Tibial nerve (tissue), 4 donors: ENCODE measurements at places on chromosomes 13 and 19. TPM values are rescaled to one million over a fixed set of nuclear protein-coding genes. Genes with fewer than 3 reads are reported as not detected.

DNA sequence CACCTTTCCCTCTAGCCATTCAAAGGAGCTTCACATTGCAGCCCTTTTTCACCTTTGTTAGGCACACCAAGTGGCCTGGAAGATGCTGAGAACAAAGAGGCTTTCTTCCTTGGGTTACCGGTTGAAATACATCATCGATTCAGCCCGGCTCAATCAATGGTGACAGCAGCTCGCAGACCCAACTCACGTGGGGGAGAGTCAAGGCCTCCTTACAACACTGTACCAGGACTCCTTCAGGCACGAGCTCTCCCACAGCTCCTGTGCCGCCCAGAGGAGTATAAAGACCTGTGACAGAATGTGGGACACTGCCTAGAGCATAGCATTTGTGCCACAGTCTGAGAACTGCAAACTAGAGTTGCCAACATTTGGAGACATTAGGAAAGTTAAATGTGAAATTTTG lies 3.9 kb upstream of the LRRC63 start:
- no peak for DNase-seq

- no peak for DNase-seq
These were observed 14.8 kb upstream of the AKAP8L start for GRCh38 chr19:15433519-15434069.

- DNase-seq: no peak
These were observed 20.1 kb upstream of the EBPL start for GRCh38 chr13:49711218-49711863.

DNA sequence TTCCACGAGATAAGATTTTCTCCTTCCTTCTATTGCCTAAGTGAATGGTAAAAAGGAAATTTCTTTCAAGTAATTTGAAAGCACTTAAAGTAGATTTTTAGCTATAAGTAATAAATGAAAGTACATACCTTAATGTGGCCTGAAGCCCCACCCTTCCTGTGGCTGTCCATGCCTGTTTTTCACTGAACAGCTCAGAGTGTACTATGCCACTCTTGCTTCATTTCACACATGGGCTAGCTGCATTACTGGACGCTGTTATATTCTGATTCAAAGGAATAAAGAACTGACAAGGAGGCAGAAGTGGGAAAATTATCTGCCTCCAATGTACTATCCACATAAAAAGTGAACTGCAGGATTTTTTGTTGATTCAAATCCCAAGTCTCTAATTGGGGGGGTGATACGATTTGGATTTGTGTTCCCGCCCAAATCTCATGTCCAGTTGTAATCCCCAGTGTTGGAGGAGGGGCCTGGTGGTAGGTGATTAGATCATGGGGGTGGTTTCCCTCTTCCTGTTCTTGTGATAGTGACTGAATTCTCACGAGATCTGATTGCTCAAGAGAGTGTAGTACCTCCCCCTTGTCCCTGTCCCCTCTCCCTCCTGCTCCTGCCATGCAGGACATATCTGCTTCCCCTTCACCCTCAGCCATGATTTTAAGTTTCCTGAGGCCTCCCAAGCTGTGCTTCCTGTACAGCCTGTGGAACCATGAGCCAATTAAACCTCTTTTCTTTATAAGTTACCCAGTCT lies 154.7 kb upstream of the SGCG start:
- no peak for DNase-seq

DNA sequence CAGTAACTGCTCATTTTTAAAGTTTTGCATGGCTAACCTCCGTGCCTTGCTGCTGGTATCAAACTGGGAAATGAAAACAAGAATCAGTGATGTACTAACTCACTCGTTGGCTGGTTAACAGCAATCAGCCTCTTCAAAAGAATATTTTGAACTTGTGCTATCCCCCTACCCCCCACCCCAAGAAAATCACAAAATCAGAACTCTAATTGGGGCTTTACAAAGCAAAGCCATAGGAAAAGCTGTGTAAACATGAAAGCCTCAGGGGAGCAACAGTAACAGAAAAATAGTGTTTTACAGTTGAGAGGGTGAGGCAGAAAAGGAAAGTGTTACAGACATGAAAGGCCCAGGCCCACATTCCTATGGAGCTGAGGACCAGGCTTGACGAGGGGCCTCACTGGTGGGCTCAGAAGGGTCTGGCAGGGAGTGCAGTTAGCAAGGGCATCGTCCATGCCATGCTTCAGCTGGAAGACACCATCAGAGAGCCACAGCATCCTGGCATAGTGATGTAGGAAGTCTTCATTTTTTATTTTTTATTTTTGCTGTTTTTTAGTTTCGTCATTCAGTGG lies 217.6 kb downstream of the PCCA start:
- DNase-seq: no peak

DNA sequence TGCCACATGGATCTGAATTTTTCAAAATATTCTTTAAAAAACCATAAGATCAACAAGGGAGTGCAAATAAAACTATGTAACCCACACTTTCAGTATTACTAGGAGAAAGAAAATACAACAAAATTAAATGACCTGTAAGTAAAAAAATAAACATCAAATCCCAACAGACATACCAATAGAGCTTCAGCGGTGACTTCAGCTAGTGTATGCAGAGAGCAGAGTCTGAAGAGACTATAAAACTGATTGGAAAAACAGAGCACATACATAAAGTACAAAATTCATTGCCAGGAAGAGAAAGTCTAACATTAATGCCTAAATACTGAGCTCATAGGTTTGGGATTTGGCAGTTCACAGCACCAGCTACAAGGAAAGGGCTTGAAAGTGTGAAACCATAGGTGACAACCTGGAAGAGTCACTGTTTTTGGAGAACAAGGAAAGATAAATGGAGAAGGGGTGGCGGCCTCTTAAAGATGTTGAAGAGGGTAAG lies 291.1 kb downstream of the LMO7 start:
- DNase-seq: no peak

GRCh38 chr19:21604951-21605476 lies 99.6 kb downstream of the ZNF429 start:
- DNase-seq: no peak

GRCh38 chr13:50991579-50992521 lies 82.3 kb downstream of the RNASEH2B start:
- DNase-seq: no peak

DNA sequence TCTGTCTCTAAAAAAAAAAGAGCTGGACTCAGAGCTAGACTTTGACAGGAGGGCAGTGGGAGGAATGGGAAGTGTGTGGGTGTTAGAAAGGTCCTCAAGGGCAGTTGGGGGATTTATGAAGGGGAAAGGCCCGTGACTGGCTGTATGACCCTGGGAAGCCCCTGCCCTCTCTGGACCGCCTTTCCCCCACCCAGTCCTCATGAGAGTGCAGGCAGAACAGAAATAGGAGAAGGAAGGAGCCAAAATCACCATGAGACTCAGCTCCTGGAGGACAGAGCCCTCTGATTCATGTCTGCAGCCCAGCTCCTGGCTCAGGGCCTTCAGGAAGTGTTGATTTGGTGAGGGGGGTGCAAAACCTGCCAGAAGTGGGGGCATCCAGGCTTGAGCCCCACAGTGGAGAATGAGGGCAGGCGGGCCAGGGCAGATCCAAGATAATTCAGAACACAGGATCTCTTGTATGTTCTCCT lies 8.7 kb upstream of the SMG9 start:
- no peak for DNase-seq

- DNase-seq: no peak
These were observed 14.0 kb downstream of the PDX1 start for GRCh38 chr13:27933580-27934328.

Gene PABPC3
- total RNA-seq: 0.42 TPM
